ENCODE measurements at places on chromosomes 11 and 22.

- no peak for DNase-seq
Observed at GRCh38 chr11:129861702-129862522, 33.5 kb downstream of the NFRKB start.

DNA sequence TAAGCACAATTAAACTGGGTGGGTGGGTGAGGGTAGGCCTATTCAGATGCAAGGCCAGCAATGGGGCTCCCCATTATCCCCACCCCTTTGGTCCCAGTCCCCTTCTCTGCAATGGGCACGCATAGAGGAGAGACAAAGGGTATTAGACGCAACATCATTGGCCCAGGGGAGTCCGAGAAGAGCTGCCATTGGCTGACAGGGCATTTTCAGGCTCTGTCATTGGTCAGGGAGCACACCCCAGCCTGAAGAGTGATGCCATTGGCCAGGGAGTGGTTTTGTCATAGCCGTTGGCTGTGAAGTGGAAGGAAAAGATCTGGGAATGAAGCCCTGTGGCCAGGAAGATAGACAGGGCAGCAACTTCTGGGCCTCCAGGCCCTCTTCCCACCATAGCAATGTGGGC is 2.8 kb upstream of the TRIM3 start:
- DNase-seq: no peak

GRCh38 chr22:34105461-34106062 is 185.3 kb upstream of the LARGE1 start:
- DNase-seq: peak; percentile 11

DNA sequence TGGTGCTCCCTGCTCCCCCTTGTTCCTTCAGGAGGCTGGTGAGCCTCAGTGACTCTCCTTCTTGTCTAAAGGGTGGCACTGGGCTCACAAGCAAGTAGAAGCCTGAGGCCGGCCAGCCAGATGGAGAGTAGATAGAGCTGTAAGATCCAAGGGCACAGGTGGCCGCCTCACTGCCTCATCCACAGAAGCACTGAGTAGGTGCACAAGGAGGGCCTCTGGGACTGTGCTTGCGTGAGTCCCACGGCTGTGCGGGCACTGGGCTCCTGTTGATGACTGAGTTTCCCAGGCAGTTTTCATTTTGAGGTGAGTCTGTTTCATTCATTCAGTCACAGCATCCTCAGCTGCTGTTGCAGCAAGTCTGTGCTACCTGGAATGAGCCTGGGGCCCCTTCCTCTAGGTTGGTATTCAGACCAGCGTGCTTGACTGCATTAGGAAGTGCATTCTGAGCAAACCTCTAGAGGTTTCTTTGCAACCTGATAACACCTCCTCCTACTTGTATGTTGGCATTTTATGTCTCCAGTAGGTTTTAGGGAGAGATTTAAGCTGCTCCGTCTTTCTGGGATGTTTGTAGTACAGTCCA is 184.0 kb downstream of the TBC1D22A start:
- DNase-seq: no peak

DNA sequence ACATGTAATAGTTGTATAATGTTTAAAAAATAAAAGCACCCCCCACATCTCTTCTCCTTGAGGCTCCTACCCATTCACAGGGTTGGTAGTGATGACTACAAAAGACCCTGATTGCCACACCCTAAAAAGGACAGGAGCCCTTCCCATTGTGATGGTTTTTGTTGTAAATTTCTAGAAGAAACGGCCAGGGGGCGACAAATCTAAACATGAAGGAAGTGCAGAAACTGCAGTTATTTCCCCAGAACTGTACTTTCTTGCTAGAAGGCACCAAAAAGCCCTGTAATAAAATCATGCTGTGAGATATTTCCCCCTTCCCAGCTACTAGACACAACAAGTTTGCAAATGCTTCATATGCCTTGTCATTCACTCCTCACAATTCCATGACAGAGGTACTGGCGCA is 10.8 kb downstream of the PRR5L start:
- DNase-seq: peak; percentile 64

DNA sequence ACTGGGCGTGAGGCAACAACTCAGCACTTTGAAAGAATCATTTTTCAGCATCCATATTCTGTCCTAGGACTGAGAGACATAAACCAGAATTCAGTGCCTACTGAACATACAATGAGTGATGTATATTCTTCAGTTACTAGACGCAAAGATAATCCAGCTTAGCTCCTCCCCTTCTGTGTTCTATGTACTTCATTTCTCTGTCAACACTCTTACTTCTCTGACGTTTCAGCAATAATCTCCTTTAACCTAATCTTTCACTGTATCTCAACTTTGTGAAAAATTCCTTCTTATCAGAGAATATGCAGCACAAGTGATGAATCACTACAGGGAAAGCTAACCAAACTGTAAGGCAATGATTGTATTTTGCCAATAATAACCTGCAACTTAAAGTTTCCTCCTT is 2.5 kb upstream of the OR51B5 start:
- no peak for DNase-seq

GRCh38 chr22:25070956-25071355 is 118.4 kb downstream of the KIAA1671 start:
- DNase-seq: peak; percentile 40

GRCh38 chr22:23800297-23801237 is 13.8 kb downstream of the SMARCB1 start:
- no peak for DNase-seq

- DNase-seq: no peak
Observed at GRCh38 chr11:2447951-2448650, 3.3 kb downstream of the KCNQ1 start.

GRCh38 chr11:76030968-76031590 is 175.2 kb downstream of the WNT11 start:
- DNase-seq: no peak

- DNase-seq: no peak
Observed at GRCh38 chr11:22465620-22466019, 127.4 kb downstream of the SLC17A6 start.

- no peak for DNase-seq
Observed at GRCh38 chr11:72552399-72552910, 118.1 kb upstream of the CLPB start.

DNA sequence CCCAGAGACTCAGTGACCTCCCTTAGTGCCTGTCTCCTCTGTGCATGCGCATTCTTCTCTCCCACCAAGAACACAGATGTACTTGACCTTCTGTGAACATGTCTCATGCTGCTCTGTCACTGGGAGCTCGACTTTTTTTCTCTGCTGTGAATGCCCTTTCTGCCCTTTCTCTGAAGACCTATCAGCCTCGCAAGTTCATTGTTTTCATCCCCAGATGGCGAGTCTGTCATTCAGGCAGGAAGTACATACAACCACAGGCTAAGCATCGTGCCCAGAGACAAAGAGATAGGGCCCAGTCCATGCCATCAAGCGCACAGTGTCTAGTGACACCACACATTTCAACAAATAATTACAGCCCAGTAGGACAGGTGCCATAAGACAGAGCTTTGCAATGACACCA is 50.4 kb upstream of the RAB1B start:
- no peak for DNase-seq

GRCh38 chr11:35011944-35012343 is 95.5 kb downstream of the PDHX start:
- no peak for DNase-seq

Measured in inflammatory macrophage (primary cell).